SK-N-SH (cell line): ENCODE measurements at places on chromosomes 12 and 14. TPM values are rescaled to one million over a fixed set of nuclear protein-coding genes. Genes with fewer than 3 reads are reported as not detected.

Gene IPO8
- polyA plus RNA-seq = 5.8 and 8.1 TPM in 2 replicates

Gene TMTC1
- 0.08 and 0.13 TPM in 2 replicates for polyA plus RNA-seq

Gene DPPA3
- polyA plus RNA-seq = not detected in 2 replicates

Gene RPGRIP1
- polyA plus RNA-seq = not detected in 2 replicates

Gene L2HGDH
- polyA plus RNA-seq = 5.4 and 8.4 TPM in 2 replicates

Gene KRT5
- polyA plus RNA-seq = not detected in 2 replicates

Gene CEBPE
- polyA plus RNA-seq = not detected in 2 replicates

Gene C1QL4
- 9.8 and 14.6 TPM in 2 replicates for polyA plus RNA-seq

Gene PLEKHG7
- polyA plus RNA-seq = not detected in 2 replicates

Gene PTGER2
- 0.67 and 1.0 TPM in 2 replicates for polyA plus RNA-seq

Gene LGR5
- 1.4 and 5.6 TPM in 2 replicates for polyA plus RNA-seq

Gene HIP1R
- 20.6 and 21.1 TPM in 2 replicates for polyA plus RNA-seq

Gene CCDC88C
- polyA plus RNA-seq = 0.28 and 0.39 TPM in 2 replicates

Gene APOLD1
- 1.6 and 1.7 TPM in 2 replicates for polyA plus RNA-seq

Gene MYF5
- not detected in 2 replicates for polyA plus RNA-seq

Gene TMCC3
- polyA plus RNA-seq = 0.42 and 0.53 TPM in 2 replicates

Gene ABCD2
- polyA plus RNA-seq = 0.02 and 0.10 TPM in 2 replicates

Gene AICDA
- polyA plus RNA-seq = not detected in 2 replicates

Gene NR1H4
- polyA plus RNA-seq = not detected in 2 replicates

Gene TTC6
- polyA plus RNA-seq = not detected in 2 replicates

Gene NPAS3
- 4.3 and 4.5 TPM in 2 replicates for polyA plus RNA-seq

Gene TMEM119
- polyA plus RNA-seq = 25.7 and 28.2 TPM in 2 replicates

Gene SLC25A47
- polyA plus RNA-seq = not detected in 2 replicates

Gene ANAPC7
- polyA plus RNA-seq = 58.9 and 72.0 TPM in 2 replicates

Gene DNAH10
- 0.13 and 0.15 TPM in 2 replicates for polyA plus RNA-seq

Gene TMEM30B
- 0.13 and 0.15 TPM in 2 replicates for polyA plus RNA-seq

Gene MAP1LC3B2
- polyA plus RNA-seq = 0.76 and 0.81 TPM in 2 replicates

Gene SMAGP
- 22.6 and 26.3 TPM in 2 replicates for polyA plus RNA-seq

Gene DENND5B
- polyA plus RNA-seq = 5.3 and 9.0 TPM in 2 replicates
